ENCODE measurements at places on chromosomes 5 and 9.

DNA sequence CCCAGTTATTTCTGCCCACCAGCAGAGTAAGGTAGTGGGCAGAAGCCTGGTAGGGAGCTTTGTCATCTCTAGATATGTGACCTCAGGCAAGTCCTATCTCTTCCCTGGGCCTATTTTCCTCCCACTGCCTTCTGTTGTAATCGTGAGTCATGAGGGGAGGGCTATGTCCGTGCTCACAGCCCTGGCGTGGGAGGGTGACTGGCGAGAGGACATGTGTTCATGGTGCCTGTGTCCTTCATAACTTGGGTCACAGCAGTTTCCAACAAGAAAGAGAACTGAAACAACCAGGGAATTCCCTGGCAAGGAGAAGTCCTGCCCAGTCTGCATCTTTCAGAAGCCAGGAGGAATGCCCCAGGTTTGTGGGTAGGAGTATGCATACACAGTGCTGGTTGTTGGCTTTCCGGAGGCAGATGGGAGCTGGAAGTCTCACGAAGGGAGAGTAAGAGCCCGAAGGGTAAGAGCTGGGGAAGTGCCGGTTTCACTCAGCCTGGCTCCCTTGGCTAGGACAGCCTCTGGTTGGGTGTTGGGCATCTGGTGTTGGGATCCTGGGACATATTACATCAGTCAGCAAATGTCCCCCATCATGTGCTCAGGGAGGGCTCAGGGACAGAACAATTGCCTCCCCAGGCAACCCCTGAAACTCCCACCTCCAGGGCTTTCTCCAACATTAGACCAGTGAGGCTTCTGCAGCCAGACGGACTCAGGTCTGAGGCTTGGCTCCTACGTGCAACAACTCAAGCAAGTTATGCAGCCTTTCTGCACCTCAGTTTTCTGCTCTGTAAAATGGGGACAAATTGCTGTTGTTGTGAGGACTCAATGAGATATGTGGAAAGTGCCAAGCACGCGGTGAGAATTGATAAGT, 4.3 kb upstream of the TIFAB start:
- DNase-seq, result no peak

- DNase-seq, result no peak
Observed at GRCh38 chr5:87735923-87736322, 323.2 kb upstream of the CCNH start.

GRCh38 chr5:96651948-96652753, 10.0 kb upstream of the CAST start:
- DNase-seq, result no peak

- no peak for DNase-seq
Observed at GRCh38 chr9:91433180-91433579, 9.5 kb upstream of the NFIL3 start.

GRCh38 chr9:91001146-91001611, 199.6 kb downstream of the SYK start:
- DNase-seq, result no peak

DNA sequence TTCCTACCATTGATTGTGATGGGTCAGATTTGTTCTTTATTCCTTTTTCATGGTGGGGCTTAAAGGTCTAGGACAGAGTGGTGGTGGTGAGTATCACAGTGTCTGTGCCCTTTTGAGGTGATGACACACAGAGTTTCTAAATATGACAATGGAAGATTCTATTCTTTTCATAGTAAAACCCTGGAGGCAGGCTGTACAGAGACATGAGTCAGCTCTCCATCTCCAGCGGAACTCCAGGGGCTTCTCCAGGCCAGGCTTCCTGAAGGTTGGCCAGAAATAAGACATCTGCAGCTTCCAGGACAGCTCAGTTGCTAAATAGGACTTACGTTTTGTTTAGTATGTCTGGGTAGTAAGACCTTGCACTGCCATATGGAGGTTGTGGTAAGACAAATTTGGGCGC, 229.5 kb downstream of the CD180 start:
- no peak for DNase-seq

DNA sequence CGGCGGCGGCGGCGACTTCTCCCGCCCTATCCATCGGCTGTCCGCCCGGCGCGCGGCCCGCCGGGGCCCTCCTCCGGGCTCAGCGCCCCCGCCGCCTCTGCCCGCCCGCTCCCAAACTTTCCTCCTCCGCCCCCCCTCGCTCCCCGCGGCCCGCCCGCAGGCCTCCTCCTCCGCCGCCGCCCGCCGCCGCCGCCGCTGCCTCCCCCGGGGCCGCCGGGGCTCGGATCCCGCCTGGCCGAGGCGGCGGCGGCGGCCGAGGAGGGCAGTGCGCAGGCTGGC, 460 bp upstream of the PBX3 start:
- DNase-seq, result no peak

DNA sequence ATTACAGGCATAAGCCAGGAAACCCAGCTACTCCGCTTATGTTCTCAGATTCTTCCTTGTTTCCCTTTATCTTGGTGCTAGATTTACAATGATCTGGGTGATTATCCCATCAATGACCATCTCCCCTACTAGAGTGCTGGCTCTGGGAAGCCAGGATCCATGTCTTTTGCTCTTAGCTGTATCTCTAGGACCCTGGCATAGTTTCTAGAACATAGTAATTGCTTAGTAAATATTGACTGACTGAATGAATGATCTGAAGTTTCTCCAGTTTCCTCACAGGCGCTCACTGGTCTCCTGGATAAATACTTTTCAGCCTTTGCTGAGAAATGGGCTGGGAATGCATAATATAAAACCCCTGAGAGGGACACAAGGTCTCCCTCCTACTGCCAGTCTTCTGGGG, 60.0 kb upstream of the KLF9 start:
- DNase-seq, result no peak

GRCh38 chr9:4886698-4887097, 94.0 kb downstream of the RCL1 start:
- DNase-seq, result no peak

DNA sequence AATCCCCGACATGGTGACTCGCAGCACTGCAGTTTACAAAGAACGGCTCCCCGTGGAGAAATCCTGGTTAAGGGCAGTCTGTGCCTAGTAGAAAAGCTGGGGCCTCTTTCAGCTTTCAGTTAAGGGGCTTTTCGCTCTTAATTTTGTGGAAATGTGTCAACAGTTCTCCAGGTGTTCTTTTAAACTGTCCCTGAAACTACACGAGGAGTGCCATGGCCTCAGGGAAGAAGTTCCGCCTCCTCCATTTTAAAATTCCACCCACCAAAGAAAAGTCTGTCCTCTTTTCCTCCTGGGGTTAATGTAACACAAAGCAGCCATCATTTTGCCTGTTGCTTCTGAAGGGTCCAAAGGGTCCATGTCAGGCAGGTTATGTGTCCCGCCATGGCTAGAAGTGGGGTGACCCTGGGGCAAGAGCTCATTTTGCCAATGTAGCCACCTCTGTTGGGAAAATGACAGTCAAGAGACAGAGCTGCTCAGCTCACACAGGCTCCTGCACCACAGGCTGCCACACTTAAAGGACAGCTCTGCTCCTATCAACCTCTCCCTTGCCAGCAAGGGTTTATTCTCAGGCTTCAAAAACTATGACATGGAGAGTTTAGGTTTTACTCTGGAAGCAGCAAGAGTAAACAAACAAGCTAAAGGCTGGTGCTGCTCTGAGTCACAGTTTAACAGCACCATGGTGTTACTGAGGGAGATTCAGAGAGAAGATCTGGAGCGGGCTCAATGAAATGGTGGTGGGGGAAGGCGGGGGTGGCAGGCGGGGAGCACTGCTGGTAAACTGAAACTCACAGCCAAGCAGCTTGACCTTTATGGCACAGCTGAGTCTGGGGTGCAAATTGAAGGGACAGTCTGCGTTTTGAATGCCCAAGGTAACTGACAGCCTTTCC, 3.2 kb downstream of the WHRN start:
- DNase-seq, result no peak

DNA sequence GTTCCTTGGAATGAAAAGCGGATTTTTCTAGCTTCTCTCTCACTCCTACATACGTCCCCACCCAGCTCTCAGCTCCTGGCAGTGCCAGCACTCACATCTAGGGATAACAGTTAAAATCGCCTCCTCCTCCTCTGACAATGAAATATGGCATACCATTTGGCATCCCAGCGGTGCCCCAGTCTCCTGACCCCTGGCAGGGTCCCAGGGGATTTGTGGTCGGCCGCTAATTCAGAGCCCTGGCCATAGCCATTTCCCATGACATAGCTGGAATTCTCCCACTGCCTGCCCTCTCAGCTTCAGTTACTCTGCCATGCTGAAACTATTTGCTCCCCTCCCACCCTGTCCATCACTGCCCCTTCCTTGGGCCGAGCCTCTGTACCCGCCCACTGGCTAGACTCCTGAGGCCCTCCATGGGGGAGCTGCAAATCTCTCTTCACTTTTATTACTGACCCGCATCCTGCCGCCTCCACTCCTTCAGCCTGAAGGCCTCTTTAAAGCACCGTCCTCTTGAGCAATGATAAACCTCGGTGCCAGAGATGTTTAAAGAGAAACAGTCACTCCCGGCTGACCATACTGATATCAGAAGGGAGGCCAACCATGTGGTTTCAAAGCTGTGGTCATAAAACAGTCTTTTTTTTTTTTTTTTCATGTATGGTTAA, 139.8 kb downstream of the SLIT3 start:
- DNase-seq, result peak; percentile 42

GRCh38 chr5:55936100-55936693, 58.6 kb downstream of the IL6ST start:
- DNase-seq, result peak; percentile 88

DNA sequence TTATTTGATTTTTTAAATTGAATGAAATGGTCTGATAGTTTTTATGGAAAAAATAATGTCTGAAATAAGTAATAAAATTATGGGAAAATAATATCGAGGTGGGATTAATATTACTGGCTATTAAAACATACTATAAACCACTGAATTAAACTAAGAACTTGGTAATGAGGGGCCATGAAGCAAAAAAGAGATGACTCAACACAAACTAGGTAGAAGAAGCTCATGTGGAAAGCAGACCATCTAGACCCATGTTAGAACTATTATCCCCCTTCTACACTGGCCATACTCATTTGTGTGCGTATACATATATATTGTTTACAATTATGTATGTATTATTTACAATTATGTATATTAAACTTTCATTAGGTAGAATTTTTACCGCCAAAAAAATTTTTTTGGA, 8.5 kb upstream of the GPR150 start:
- DNase-seq, result no peak

DNA sequence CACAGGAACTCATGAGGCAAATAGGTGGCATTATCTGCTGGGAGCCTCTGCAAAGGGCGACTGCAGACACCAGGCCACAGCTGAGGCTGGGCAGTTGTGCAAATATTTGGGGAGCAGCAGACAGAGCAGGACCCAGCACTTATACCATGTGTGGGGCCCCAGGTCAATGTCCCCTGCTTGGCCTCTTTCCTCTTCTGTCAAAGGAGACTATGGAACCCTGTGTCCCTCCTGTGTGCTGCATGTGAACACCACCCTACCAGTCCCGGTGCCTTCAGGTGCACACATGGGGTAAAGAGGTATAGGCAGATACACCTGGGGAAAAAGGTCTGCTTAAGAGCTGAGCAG, 50.8 kb downstream of the ROR2 start:
- no peak for DNase-seq

- DNase-seq, result no peak
Observed at GRCh38 chr9:137138058-137138721, 764 bp upstream of the GRIN1 start.

GRCh38 chr5:96659170-96659569, 3.0 kb upstream of the CAST start:
- no peak for DNase-seq

Measured in left ventricle myocardium superior (tissue), 1 donor.